ENCODE measurements at places on chromosomes 2 and 18.

- DNase-seq = no peak
These were observed 40.8 kb downstream of the AGPS start for GRCh38 chr2:177433402-177433801.

DNA sequence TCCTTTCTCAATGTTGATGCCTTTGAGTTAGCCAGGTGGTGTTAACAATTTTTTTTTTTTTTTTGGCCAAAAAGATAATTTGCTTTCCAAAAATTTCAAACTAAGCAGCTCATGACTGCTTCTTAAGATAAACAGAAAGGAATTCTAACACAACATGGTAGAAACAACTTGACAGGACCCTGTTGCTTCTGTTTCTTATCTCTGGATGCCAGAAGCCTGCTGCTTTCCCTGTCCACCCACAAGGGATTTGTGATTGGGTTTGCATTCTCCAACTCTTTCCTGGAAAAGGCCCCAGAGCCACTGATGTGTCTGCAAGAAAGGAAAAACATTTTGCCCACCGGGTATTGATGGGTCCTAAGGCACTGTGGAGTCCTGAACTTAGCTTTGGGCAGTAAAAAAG is 217.2 kb upstream of the PKDCC start:
- DNase-seq = no peak

GRCh38 chr2:43221124-43221762 is 5.2 kb downstream of the ZFP36L2 start:
- no peak for DNase-seq

DNA sequence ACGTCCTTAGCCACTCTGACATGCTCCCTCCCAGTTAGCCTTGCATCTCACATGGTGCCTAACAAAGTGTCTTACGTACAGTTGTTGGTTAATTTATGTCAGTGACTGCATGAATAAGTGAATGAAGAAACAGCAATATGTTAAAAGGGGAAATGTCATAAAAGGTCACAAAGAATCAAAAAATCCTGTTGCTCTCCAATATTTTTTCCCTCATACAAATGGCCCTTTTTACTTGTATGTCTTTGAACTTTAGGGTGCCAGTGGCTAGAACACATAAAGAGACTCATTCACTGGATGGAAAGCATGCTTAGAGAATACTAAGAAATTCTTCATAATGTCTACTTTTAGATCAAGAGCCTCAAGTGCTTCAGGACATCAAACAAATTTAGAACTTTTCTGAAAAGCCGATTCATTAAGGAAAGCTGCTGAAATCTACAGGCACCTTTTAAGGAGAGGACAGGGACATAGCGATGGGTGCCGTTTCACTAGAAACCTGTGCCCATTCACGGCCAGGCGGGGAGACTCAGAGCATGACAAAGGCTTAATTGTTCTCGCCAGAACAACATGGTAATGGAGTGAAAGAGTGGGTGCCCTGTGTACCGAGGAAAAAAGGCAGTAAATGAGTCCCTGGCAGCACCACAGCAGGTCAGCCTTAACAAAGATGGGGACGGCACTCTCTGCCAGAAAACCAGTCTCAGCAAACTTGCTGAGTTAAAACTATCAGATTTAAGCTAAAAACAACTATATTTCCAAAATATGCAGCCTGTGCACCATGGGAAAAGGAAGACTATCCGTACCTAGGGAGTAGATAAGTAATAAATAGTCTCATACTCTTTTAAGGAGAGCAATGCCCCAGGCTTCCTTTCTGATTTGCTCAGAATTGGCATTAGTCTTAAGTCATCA is 71.6 kb upstream of the SPTBN1 start:
- DNase-seq = no peak

DNA sequence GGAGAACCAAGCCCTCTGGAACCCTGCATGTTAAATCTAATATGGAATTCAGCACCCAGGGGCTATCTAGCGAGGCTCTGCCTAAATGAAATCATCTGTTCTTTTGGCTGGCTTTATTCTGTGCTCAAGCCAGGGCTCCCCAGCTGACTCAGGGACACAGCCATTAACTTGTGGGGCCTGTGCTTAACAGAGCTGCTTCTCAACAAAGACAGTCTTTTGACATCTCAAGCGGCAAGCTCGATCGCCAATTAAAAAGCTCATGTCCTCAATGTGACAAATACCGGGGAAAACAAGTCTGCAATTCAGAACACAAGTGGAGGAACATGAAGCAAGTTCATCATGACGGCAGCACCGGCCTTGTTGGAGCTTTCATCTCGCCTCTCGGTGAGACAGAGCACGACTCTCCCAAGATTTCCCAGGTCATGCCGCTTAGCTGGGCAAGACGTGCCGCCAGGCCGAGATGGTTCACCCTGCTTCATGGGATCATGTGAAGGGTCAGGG is 64.9 kb downstream of the KLHL29 start:
- DNase-seq = no peak

GRCh38 chr2:215360596-215360995 is 48.7 kb downstream of the ATIC start:
- no peak for DNase-seq

GRCh38 chr2:234399451-234400246 is 97.2 kb downstream of the ARL4C start:
- no peak for DNase-seq

DNA sequence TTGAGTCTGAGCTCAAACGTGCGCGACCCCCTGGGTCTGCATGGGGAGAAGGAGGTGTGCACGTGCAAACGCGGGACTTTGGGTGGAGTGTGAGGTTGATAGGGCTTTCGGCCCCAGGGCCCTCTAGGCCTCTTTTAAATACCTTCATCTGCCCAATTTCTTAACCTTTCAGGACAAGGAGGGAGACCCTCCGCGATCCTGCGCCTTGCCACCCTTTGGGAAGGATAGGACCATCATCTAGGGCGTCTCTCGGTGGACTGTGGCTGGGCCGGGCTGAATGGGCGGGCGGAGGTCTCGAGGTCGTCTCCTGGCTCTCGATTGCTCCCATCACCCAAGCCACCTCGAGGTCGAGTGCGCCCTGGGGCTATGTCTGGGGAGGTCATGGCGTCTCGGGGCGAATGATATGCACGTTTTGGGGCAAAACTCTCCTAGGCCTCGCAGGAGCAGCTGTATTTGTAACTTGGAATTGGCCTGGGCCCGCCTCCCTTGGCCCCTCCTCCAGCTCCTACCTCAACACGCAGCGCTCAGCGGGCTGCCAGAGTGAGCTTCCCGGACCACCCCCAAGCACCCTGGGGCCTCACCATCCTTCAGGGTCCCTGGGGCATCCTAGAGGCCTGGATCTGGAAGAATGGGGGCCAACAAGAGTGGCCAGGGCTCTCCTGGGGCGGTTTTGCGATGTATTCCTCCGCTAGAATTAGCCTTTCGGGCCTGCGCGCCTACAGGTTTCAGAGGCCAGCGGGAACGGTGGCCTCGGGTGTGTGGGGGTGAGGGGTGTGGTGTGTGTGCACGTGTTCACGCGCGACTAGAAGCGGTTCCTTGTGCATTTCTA is 8.7 kb upstream of the SIX3 start:
- DNase-seq = no peak

DNA sequence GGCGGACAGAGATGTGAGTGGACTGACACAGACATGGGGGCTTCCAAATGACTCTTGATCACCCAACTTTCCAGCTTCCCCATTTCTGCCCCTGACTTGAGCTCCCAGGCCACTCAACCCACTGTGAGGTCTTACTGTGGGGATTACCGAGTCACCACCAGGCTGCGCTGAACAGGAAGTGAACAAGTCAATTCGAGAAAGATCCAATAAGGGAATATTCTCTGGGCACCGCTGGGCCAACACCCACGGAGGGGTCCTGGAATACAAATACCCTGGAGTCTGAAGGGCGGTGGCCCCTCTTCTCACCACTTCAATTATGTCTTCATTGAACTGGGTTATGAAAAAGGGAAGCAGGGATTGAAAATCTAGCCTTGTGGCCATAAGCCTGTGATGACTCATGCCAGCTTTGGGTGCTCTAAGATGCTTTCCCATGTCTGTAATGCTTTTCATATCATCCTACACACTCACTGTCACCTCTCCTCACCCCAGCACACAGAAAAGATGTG is 37.7 kb downstream of the BCL11A start:
- DNase-seq = no peak

GRCh38 chr2:19072161-19072560 is 286.3 kb downstream of the OSR1 start:
- no peak for DNase-seq

- no peak for DNase-seq
These were observed 453.3 kb upstream of the SALL3 start for GRCh38 chr18:78526275-78526674.

GRCh38 chr18:23752796-23753195 is 63.5 kb downstream of the LAMA3 start:
- no peak for DNase-seq

- DNase-seq = no peak
These were observed 183.9 kb downstream of the NCK2 start for GRCh38 chr2:105928563-105928962.

- DNase-seq = no peak
These were observed 153.2 kb upstream of the MYT1L start for GRCh38 chr2:2484301-2484700.

DNA sequence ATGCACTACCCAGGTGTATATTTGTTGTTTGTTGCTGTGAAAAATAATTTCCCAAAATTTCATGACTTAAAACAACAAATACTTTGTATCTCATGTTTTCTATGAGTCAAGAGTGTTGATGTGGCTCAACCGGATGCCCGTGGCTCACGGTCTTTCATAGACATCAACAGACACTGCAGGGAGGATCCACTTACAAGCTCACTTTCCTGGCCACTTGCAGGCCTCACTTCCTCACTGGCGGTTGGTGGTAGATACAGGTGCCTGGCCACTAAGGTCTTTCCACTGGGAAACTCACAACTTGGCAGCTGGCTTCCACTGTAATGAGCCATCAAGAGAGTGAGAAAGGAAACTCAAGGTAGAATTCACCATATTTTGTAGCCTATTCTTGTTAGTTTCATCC is 662.9 kb downstream of the IRS1 start:
- no peak for DNase-seq

GRCh38 chr2:119366161-119366648 is 429 bp downstream of the C2orf76 start:
- no peak for DNase-seq

DNA sequence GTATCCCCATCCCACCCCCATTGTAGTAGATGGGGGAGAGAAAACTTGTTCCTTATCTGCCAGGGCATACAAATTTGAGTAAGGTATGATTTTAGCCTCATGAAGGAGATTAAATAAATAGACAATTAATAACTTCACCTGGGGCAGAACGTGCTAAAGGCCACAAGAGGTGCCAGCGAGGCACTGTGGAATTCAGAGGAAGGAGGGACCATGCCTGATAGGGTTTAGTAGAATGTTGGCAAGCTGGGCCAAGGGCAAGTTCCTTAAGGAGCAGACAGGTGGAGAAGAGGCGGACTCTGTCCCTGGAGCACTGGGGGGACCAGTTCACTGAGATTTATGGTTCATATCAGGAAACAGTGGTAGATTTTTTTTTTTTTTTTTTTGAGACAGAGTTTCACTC is 22.5 kb downstream of the STAMBP start:
- DNase-seq = no peak

DNA sequence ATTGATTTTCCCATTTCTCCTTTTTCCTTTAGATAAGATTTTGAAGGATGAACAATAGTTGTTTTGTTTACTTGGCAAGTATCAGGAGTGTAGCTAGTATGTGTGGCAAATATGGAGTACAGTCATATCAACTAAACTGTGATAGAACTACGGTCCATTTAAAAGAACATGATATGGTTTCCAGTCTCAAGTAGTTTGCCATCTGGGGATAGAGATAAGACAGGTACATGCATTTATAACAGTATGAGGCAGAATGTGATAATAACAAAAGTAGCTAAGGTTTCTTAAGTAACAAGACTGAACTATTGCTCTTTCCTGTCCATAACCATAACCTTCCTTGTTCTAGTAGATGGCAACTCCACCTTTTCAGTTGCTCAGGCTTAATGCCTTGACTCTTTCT is 75.6 kb upstream of the TACR1 start:
- no peak for DNase-seq

GRCh38 chr2:181394741-181395437 is 62.3 kb upstream of the ITGA4 start:
- DNase-seq = no peak

- DNase-seq = no peak
These were observed 431 bp upstream of the CNRIP1 start for GRCh38 chr2:68320118-68320641.

- no peak for DNase-seq
These were observed 2.9 kb downstream of the MEX3C start for GRCh38 chr18:51194604-51195003.

- no peak for DNase-seq
These were observed 46.3 kb downstream of the PTPN2 start for GRCh38 chr18:12837747-12838146.

DNA sequence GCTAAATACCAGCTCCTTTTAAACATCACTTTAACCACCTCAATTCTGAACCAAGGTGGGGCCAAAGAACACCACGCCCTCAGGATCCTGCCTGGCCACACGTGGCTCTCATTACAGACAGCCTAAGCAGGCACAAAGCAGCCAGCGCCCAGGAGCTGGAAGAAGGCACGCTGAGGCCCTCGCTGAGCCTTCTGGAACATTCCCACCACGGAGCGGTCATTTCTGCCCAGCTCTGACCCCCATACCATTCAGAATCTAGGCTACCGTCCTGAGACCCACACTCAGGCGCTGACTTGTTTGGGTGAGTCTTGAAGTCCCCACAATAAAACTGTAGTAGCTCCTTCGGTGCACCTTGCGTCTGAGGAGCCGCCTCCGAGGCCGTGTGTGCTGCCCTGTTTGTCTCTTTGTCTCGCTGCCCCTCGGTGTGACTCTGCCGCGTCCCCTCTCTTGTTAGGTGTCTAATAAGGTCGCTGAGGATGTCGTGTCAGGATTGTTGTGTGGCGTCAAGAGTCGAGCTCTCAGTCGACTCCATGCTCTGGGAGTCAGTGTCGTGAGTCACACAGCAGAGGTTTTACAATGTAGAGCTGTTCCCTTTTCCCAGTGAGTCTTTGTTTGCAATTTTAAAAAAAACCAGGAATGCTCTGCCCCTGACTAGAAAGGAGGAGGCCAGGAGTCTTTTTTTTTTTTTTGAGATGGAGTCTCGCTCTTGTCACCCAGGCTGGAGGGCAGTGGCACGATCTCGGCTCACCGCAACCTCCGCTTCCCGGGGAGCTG is 242.4 kb downstream of the KLHL29 start:
- DNase-seq = no peak

DNA sequence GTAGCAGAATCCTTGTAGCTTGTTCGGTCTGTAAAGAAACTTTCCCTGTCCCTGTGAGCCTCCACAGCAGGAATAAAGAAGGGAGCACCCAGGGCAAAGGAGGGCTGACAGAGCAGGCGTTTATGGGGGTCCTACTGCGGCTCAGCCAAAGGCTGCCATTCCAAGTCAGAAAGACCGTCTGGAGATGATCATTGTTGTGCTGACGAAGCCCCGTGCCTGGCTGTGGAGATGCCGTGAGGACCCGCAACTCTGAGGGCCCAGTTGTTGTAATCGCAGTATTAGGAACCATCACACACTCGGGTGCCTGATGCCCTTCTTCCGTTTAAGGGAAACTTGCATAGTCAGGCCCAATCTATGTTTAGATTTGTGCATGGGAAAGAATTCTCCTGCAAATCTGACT is 16.9 kb upstream of the VWA3B start:
- DNase-seq = no peak

Data from stimulated activated CD8-positive, alpha-beta memory T cell treated with anti-CD3 and anti-CD28 coated beads, Interleukin-4, amount 100 ng/mL, for 4 hours (primary cell).